ENCODE measurements at places on chromosomes 13 and 19.

GRCh38 chr19:14434543-14435319 lies 1.6 kb downstream of the PKN1 start:
- DNase-seq, result no peak

GRCh38 chr19:16671652-16672274 lies 10.8 kb downstream of the TMEM38A start:
- DNase-seq, result no peak

GRCh38 chr13:74530011-74530410 lies 395.8 kb upstream of the KLF12 start:
- DNase-seq, result no peak

DNA sequence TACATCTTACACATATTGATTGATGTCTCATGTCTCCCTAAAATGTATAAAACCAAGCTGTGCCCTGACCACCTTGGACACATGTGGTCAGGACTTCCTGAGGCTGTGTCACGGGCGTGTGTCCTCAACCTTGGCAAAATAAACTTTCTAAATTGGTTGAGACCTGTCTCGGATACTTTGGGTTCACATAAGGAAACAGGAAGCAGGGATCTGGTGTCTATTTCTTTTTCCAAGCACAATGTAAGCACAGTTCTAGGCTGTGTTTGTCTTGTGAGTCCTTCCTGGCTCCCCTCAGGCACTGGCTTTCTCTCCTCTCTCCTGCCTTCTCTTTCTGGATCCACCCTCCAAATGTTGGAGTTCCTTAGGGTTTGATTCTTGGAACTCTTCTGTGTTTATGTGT lies 27.6 kb upstream of the TPT1 start:
- peak; percentile 60 for DNase-seq
